RPMI7951 (cell line): ENCODE measurements at places on chromosomes 13 and 19.

GRCh38 chr13:73730014-73730413, 404.2 kb downstream of the KLF12 start:
- no peak for DNase-seq

DNA sequence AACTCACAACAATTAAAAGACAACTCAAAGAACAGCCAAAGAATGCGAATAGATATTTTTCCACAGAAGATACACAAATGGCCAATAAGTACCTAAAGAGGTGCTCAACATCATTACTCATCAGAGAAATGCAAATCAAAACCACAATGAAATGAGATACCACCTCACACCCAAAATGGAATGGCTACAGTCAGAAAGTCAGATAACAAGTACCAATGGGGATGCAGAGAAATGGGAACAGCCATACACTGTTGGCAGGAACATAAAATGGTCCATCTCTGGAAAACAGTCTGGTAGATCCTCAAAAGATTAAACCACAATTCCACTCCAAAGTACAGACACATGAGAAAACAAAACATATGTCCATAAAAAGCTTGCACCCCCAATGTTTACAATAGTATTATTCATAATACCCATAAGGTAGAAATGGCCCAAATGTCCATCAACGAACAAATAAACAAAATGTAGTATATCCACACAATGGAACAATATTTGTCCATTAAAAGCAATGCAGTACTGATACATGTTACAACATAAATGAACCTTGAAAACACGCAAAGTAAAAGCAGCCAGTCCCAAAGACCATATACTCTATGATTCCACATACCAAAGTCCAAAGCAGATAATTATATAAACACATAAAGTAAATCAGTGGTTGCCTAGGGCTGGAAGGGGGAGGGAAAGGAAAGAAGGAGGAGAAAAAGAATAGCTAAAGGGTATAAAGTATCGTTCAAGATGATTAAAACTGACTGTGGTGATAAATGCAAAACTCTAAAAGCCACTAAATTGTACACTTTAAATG, 19.6 kb downstream of the USP12 start:
- peak; percentile 8 for DNase-seq

- DNase-seq: no peak
These were observed 1.3 kb upstream of the INTS6 start for GRCh38 chr13:51453959-51454703.

DNA sequence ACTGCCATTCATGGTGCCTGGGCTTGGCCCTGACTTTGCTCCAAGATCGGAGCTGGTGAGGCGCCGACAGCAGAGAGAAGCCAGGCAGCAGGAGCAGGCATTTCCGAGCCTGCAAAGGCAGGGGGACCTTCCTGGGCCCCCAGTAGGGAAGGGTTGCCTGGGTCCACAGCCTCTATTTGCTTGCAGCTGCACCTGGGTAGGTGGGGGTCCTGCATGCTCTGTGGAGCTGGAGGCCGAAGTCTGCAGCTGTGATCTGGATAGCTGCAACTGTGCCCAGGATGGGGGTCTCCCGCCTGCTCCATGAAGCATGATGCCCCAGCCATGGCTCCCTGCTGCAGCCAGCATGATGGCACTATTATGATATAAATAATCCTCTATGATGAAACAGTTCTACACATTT, 2144.2 kb downstream of the PCDH9 start:
- DNase-seq: no peak

DNA sequence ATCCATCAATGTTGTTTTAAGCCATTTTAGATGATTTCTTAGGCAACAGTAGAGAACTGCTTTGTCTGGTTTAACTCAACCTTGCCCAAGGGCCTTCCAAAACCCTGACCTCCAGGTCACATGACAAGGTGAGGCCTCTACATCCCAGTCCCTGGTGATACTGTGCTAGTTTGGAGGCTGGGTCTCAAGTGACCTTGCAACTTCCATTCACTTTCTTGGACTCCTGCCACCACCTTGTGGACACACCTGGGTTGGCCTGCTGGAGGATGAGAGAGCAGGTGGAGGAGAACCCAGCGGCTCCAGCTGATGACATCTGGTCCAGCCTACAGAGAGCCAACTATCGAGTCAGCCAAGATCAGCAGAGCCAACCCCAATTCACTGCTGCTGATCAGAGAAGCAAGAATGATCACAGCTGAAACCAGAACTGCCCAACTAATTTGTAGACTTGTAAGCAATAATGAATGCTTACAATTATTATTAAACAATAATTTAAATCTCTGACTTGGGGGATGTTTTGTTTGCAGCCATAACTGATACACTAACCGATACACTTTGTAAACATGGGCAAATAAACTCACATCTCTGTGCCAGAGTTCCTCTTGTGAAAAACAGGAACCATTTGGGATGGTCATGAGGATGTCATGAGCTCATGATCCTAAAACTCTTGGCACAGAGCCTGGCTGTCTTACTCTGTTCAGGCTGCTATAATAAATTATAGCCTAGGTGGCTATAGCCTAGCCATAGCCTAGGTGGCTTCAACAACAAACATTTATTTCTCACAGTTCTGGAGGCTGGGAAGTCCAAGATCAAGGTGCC, 11.5 kb downstream of the FAM187B start:
- no peak for DNase-seq

DNA sequence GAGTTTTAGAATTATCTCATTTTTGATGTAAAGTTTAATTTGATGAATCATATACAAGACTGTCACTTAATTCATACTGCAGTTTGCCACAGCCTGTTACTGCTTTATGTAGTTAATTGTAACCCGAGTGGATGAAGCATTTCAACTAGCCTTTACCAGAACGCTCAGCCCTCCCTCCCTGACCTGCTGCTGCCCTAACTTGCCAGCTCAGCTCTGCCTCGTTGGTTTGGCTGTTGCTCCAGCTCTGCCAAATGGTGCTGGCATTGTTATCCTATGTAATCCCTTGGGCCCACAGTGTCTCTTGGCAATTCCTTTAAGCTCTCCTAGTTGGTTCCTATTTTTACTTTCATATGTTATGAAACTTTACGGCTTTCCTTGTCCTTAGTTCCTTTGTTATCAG, 113.3 kb downstream of the LMO7 start:
- DNase-seq: peak; percentile 43

DNA sequence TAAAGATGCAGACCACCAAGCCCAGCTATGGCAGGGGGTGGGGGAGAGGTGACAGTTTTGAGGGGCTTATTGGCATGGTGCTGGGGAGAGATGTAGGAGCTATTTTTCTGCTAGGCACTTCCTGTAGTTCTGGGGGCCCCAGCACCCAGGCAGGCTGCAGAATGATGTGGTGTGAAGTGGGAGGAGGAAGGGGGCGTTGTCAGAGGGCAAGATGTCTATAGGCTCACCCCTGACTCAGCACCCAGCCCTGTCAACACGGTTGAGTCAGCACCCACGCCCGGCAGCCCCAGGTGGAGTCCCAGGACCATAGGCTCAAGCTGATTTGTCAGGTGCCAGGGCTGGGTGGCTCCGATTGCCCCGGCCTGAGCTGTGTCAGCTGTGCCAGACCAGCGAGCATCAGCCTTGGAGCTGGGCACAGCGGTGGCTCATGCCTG, 5.8 kb downstream of the KLF2 start:
- DNase-seq: peak; percentile 91

DNA sequence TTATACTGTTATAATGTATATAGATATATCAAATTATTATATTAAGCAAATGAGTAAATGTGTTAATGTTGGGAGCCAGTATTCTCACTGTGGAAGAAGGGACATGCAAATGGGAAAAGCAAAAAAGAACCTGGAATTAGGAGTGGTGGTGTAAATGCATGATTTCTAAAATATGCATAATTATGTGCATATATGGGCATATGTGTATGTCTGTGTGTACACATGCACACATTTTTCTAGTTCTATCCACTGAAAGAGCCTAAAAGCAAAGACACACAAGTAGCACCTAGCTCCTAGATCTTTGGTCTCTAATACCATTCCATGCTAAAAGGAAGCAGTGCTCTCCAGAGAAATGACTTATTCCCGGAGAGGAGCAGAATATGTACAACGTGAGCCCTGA, 38.3 kb upstream of the CEACAM20 start:
- DNase-seq: no peak

GRCh38 chr19:57382806-57383488, 6.7 kb upstream of the ZNF548 start:
- DNase-seq: no peak

GRCh38 chr13:24008679-24009078, 111.4 kb upstream of the C1QTNF9B start:
- DNase-seq: no peak
